ENCODE measurements at places on chromosomes 2 and 18.

GRCh38 chr18:2906704-2907549, 60.1 kb downstream of the EMILIN2 start:
- no peak for DNase-seq

- DNase-seq, result no peak
Observed at GRCh38 chr2:141942006-141942789, 188.6 kb downstream of the LRP1B start.

- DNase-seq, result no peak
Observed at GRCh38 chr2:3280683-3281520, 96.7 kb downstream of the EIPR1 start.

- DNase-seq, result no peak
Observed at GRCh38 chr18:45518311-45519155, 96.7 kb upstream of the SLC14A2 start.

DNA sequence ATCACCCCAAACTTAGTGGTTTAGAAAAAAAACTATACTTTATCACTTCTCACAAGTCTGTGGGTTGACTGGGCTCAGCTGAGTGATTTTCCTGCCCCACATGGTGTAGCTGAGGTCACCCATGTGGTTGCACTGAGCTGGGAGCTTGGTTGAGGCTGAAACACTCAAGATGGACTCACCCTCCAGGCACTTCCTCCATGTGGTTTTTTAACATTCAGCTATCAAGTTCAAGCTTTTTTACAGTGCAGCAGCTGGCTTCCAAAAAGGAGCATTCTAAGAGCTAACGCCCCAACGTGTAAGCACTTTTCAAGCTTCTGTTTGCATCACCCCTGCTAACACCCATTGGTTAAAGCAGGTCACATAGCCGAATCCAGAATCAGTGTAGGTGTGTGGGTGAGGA, 105.9 kb upstream of the CREB1 start:
- DNase-seq, result no peak
